CD4-positive, alpha-beta T cell treated with Interleukin-12 subunit alpha and Interleukin-12 subunit beta, for 1 hour (primary cell): ENCODE measurements at places on chromosomes 6 and 20.

DNA sequence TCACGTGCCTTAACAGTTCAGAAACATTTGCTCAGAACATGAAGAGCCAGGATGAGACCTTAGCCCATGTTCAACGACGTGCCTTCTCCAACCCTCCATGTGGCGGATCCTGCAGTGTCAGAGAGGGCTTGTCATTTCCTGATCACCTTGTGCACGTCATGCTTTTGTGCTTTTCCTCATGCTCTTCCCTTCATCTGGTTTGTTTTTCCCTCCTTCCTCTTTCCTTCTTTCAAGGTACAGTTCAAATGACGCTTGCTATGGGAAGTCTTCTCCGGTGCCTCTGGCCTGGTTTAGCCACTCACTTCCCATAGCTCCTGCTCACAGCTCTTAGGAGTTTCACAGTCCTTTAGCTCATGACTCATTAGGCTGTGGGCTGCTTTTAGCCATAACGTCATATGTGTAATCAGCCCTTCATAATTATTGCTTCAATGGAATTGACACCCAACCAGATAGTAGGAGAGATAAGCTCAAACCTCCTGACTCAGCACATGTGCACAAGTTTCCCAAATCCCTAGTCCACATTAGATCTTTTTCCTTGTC is 102.7 kb upstream of the CNKSR3 start:
- no peak for DNase-seq

- no peak for DNase-seq
Measured at GRCh38 chr20:37276494-37277252, 12.8 kb upstream of the MANBAL start.

- DNase-seq, result no peak
Measured at GRCh38 chr6:9126878-9127560, 691.7 kb upstream of the SLC35B3 start.

DNA sequence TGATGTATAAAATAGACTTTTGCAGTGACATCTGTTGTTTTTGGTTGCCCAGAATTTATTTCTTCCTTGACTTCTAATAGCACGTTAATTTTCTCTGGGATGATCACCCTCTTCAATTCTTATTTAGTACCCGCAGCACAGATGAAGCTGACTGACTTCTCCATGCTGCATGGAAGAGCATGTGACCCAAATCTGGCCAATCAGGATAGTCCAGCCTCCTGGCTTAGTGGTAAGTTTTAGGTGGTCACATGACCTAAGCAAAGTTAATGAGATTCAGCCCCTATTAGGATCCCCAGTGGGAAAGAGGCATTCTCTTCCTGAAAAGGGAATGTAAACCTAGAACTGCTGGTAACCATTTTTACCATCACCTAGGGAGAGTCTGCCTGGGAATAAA is 13.8 kb upstream of the SIRT5 start:
- no peak for DNase-seq

- DNase-seq, result no peak
Measured at GRCh38 chr20:37463726-37464494, 57.1 kb upstream of the NNAT start.

DNA sequence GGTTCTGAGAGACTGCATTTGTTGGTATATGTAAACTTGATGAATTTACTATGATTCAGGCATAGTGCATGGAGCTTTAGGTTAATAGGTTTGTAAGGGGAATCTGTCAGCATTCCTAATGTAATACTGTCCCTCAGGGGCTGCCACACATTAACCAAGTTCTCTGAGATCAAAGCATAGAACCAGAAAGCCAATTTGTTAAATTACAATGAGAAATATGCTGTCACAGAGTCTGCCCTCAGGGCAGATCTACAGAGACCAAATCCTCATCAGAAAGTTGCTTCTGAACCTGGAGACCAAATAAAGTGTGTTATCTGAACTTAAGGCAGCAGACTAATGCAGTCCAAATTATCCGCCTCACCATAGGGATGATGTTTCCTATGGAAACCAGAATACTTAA is 250.8 kb upstream of the HTR1E start:
- DNase-seq, result no peak

GRCh38 chr6:46465294-46466165 is 25.7 kb downstream of the RCAN2 start:
- DNase-seq, result no peak

DNA sequence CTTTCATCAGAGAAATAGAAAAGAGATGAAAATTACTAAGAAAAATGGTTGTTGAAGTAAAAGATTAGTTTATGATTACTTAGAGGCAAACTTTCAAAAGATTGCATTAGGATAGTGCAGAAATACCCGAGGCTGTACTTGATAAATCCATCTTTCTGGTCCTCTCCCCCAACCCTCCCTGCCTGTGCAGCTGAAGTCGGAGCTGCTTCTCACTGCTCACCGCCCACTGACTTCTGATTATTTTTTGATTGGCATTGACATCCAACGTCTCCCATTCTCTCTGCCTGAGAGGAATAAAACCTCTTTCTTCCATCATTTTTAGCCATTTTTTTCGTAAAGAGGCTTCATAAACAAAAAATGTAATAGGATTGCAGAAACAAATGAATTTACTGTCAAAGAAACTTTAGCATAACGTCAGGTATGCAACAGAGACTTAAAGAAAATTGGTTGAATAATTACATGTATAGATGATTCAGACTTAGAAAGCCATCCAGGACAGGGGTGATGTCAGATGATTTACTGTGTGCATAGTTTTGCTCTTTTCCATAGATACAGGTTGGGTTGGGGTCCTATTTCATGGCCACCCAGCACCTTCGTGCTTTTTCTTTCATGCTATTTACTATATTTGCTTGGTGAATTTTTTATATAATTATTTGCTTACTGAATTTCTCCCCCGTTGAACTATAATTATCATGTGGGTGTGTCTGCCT is 53.6 kb upstream of the EDN3 start:
- DNase-seq, result no peak

- no peak for DNase-seq
Measured at GRCh38 chr20:10611357-10611756, 62.4 kb downstream of the JAG1 start.
